ENCODE measurements at places on chromosomes 5 and 9.

- no peak for DNase-seq
Measured at GRCh38 chr9:107571148-107571547, 81.6 kb upstream of the KLF4 start.

DNA sequence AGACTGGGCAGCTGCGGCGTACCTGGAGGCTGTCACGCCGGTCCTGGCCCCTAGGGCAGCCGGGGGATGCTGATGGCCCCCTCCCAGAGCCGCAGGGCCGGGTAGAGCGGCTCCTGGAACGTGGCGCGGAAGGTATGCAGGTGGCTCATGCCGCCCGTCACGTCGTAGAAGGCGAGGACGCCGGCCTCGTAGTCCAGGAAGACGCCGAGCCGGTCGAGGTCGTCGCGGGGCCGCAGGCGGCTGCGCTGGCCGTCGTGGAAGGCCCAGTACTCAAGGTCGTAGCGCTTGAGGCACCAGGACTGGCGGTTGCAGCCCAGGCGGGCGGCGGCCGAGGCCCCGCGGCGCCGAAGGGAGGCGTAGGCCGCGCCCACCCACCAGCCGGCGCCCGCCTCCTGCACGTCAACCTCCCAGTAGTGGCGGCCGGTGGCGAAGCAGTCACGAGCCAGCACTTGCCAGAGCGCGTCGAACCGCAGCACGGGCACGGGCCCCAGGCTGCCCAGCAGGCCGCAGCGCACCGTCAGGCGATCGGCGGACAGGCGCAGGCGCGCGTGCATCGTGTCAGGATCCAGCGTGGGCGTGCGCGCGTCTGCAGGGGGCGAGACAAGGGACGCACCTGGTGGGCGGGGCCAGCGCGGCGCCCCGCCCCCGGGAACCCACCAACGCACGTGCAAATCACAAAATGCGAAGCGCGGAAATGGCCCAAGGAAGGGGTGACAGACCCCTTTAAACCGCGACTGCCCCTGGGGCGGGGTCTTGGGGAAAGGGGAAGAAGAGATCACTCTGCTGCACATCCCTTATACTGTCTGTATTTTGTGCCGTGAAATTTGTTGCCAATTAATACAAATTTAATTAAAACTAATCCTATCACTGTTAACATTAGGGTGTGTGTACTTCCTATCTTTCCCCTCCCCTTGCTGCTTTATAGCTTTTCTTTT is 31.2 kb downstream of the NANS start:
- DNase-seq = no peak

GRCh38 chr5:139458580-139459407 is 3.7 kb downstream of the ECSCR start:
- DNase-seq = no peak

DNA sequence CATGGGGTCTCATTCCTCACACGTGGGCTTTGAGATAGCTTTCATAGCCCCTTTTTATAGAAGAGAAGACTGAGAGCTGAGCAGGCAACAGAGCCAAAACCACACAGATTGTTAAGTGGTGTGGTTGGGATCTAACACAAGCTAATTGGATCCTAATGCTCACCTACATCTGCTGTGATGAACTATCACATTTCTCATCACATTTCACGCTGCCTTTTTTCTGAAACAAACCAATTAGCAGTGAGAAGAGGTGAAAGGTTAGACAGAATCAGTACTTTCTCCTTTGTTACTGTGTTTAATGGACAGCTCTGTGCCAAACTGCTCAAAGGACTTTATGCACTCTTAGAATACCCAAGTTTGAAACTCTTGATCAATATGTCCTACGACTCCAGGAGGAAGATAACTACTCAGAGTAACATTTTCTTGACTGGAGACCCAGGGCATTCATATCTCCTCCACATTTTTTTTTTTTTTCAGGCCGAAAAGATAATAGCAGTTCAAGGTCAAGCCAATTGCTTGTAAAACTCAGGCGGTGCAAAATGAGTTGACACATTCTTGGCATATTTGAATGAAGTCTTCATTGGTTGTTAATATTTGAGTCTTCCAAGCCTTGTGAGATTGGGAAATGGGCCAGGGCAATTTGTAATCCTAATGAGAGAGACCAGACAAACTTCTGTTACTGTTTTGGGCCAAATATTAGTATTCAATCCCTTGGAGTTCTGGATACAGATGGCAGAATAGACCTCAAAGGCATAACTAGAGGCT is 138.4 kb downstream of the KCTD16 start:
- no peak for DNase-seq

DNA sequence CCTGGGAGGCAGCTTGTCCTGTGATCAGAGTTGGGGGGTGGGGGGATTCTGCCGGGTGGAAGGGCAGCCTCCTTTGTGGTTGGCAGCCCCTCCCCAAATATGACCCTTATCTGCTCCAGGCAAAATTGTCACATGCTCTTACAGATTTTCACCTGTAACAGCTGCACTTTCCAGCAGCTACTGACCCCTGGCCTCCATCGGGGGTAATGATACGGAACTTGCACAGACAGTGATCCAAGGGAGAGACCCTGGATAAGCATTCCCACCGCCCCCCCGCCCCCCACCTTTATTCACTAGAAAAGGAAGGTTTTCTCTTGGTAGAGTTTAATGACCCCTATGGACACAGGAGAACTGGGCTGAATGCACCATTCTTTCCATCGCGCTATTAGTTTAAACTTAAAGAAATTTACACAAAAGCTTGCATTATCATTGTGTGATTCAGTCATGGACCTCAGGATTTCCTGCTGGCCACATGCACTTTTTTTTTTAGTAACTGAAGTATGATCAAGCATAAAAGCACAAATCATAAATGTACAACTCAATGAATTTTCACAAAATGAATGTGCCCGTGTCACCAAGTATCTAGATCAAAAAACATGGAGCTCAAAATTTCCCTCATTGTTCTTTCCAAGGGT is 10.7 kb upstream of the ZBTB34 start:
- no peak for DNase-seq

GRCh38 chr5:154176181-154176580 is 14.4 kb upstream of the GALNT10 start:
- DNase-seq = no peak

DNA sequence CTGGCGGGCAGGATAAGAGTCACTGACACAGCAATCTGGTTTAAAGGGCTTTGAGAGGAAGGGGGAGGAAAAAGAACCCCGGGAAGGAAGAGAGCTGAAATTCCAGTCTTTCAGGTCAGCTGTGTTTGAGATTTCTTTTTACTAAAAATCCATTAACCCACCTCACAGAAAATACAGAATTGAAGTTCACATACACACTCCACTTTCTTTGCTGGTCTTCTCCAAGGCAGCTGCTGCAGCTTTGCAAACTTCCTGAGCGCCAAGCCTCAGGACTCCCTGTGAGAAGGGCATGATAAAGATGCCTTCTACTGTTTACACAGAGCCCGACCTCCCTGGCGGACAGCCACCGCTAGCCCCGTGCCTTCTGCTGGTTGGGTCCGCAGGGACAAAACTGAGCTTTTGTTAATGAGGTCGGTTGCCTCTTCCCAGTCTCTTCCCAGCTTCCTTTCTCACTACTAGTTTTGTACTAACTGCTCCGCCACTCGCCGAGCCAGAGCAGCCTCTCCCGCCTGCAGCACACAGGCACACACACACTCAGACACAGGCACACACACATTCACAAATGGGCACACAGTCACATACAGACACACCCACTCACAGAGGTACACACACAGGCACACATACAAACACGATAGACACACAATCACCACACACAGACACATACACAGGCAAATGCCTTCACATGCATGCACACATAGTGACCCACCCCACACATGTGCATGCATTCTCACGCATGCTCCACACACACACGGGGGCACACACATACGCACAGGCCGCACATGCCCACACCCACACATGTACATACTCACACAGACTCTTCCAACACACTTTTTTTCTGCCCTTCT is at the start of gene FREM1:
FREM1 (minus strand) TSS at position 468 of the 845 bp plus-strand sequence. CDS start 41,451 bp downstream, outside the sequence.
- no peak for DNase-seq

DNA sequence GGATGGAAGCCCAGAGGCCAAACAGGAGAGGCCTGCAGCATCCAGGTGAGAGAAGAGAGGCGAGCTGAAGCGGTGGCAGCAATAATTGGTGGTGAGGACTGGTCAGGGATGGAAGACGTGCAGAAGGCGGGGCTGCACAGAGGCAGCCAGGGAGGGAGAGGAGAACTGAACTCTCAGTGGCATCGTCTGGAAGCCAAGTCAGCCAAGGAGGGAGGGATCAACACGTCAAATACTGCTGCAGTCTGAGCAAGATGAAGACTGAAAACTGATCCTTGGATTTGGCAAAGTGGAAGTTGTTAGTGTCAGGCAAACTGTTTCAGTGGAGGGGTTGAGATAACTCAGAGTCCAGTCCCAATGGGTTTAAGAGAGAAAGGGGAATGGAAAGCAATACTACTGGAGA is 145.4 kb downstream of the CDK5RAP2 start:
- DNase-seq = no peak
